Stimulated activated CD4-positive, alpha-beta T cell treated with anti-CD3 and anti-CD28 coated beads, Interleukin-1b, Interleukin-23, amount 100 ng/mL, for 1 hour (primary cell): ENCODE measurements at places on chromosomes 7 and 10.

DNA sequence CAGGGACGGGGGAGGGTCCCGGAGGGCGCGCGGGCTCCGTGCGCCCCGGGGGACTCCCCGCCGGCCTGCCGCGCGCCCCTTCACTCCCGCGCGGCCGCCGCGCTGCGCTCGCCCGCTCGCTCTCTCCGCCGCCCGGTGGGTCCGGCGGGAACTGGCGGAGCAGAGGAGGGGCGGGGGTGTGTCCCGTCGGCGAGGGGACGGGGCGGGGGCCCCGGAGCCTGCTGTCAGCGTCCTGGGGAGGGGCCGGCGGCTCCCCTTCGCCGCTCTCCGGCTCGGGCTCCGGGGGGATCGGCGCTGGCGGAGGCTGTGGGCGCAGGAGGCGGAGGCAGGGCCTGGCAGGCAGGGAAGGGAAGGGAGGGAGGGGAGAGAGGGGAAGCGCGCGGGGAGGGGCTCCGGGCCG lies at the start of gene SH3PXD2A:
Gene SH3PXD2A, minus strand, starts transcription at position 153 of the 400 bp plus-strand sequence. CDS start 310 bp downstream, outside the sequence.
- DNase-seq = no peak

GRCh38 chr7:157650131-157650631 lies 313.4 kb downstream of the DNAJB6 start:
- DNase-seq = no peak

GRCh38 chr10:73644767-73645166 lies 3.5 kb upstream of the MYOZ1 start:
- no peak for DNase-seq

- no peak for DNase-seq
Measured at GRCh38 chr10:11796474-11796873, 26.7 kb upstream of the PROSER2 start.

DNA sequence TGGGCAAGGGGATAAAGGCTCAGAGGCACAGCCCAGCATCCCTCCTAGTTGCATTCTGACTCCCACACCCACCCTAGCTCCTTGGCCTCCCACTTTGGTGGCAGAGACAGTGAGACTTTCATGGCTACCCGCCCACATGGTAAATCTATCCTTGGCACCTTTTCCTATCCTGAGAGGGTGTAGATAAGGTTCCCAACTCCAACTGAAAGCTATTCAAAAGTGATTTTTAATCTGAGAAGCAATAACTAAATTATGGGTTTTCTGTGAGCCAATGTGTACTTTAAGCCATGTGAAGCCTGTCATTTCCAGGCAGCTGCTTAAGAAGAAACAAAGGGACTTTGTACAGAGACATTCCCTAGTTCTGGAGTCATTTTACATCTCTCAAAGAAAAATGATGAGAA lies 9.1 kb downstream of the LAMB1 start:
- no peak for DNase-seq

DNA sequence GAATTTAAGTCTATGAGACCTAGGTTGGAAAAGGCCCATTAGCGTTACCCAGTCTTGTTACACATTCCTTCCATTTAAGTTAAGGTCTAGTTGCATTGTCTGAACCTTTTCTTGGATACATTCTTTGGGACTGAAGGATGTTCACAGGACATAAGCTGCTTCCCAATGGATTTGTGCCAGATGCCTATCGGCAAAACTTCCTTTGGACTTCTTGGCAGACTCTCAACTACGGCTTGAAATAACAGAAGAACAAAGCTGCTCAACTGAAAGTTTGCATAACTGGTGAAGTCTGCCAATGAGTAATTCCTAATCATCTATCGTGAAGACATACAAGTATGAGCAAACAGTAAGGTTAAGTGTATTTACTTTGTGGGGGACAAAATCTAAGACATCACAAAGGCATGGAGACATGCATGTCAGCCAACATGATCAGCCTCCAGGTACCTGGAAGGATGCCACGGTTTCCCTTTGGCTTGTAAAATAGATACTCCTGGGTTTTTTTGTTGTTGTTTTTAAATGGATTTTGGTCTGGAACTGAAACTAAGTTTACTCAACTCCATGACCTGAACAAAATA lies 35.4 kb downstream of the MALSU1 start:
- DNase-seq = no peak

GRCh38 chr10:112792487-112793201 lies 157.4 kb upstream of the TCF7L2 start:
- DNase-seq = no peak

GRCh38 chr10:49408519-49409306 lies 12.8 kb upstream of the DRGX start:
- DNase-seq = no peak

DNA sequence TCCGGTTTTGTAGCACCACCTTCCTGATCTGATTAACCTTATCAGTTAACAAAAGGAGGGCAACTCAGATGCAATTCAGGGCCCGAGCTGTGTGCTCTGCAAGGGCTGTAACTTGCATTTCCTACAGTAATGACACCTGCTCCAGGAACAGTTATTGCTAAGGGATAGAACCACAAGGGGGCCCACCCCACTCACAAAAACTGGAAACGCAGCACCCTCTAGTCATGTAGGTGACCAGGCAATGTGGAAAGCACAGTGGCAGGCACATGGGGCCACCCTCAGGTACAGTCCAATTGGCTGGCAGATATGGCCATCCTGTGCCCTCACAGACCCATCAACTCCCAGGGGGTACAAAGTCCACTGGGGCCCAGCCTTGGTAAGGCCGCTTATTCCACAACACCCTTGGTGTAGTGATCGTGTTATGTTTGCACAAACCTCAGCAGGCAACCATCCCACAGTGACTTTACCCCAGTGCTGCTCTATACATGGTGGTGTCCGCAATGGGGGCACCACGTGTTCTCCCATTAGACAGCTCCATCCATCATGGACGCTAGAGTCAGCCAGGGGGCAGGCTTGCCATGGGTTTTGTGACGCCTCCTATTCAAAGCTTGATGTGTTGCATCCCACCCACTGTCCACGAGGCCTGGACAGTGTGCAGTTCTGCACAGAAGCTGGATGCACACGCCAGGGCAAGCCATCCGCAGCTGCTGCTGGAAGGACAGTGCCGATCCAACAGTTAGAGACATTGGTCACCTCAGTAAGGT lies 9.4 kb downstream of the RNF133 start:
- DNase-seq = no peak

- no peak for DNase-seq
Measured at GRCh38 chr10:35503578-35503977, 101.6 kb upstream of the GJD4 start.

GRCh38 chr10:124713679-124714255 lies 30.4 kb downstream of the FAM53B start:
- DNase-seq = no peak

- DNase-seq = no peak
Measured at GRCh38 chr7:87140271-87140748, 11.9 kb upstream of the DMTF1 start.

GRCh38 chr10:127945341-127945758 lies 38.4 kb downstream of the PTPRE start:
- no peak for DNase-seq

DNA sequence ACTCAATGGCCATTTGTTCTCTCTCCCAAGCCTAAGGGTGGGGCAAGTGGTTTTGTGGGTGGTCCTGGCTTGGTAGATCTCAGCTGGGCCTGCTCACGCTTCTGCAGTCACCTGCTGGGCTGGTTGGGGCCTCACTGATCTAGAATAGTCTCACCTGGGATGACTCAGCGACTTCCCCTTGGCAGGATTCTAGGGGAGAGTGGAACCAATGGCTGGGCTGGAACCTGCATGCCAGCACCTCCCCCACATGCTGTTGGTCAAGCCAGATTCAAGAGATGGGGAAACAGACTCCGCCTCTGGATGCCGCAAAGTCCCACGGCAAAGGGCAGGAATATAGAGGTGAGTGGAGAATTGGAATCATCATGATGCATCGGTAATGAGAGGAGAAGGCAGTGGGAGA lies 292.9 kb upstream of the NPVF start:
- DNase-seq = no peak

DNA sequence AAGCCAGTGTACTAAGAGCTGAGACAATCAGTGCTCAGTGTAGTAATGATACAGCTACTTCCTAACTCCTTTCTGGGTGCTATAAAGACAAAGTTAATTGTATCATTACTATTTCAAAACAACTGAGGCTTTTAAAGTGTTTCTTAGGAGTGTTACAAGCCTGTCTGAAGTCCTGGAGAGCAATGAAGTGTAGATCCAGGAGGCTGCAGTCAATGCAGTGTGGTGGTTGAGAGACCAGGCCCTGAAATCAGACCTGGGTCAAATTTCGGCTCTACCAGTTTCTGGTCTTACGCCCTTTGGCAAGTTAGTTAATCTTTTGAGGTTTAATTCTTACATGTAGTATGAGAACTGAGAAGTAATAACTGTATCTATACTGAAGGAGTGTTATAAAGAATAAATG lies 387.0 kb downstream of the SDK1 start:
- no peak for DNase-seq

GRCh38 chr7:62361-63116 lies 129.8 kb upstream of the FAM20C start:
- DNase-seq = no peak

GRCh38 chr10:131772441-131772840 lies 128.4 kb upstream of the PPP2R2D start:
- no peak for DNase-seq

DNA sequence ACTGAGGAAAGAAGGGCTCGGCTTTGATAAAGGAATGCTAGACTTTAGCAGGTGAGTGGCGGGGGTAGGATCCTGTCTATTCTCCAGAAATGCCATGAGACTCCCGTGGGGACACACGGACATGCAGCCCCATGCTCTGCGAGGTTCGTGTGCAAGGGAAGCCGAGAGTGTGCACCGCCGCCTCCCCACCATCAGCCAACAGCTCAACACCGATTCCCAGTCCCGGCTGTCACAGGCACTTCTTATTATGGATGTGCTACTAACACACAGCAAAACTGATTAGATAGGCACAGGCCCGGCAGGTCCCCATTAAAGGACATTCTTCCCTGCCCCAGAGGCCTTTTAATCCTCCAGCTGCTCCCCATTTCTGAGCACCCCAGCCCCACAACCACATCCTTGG lies 154.4 kb downstream of the PRKAG2 start:
- DNase-seq = no peak
